ENCODE measurements at places on chromosomes 16 and 17.
A peak's percentile ranks its signal among the peaks of the same experiment; 100 is the strongest.

DNA sequence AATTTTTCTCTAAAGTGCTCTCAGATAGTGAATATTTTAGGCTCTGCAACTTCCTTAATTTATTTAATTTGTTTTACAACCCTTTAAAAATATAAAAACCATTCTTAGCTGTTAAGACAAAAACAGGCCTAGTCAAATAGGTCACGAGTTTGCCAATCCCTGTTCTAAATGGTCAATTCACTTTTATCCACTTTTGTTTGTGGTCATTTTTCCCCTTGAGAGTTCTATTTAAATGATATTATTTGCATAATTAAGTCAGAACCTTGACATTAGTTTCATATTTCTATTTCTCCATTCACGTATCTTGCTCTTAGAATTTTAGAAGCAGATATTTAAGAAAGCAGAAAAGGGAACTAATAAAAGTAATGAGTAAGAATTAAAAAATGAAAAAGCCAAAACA is 4.0 kb downstream of the AMFR start:
- no peak for DNase-seq

DNA sequence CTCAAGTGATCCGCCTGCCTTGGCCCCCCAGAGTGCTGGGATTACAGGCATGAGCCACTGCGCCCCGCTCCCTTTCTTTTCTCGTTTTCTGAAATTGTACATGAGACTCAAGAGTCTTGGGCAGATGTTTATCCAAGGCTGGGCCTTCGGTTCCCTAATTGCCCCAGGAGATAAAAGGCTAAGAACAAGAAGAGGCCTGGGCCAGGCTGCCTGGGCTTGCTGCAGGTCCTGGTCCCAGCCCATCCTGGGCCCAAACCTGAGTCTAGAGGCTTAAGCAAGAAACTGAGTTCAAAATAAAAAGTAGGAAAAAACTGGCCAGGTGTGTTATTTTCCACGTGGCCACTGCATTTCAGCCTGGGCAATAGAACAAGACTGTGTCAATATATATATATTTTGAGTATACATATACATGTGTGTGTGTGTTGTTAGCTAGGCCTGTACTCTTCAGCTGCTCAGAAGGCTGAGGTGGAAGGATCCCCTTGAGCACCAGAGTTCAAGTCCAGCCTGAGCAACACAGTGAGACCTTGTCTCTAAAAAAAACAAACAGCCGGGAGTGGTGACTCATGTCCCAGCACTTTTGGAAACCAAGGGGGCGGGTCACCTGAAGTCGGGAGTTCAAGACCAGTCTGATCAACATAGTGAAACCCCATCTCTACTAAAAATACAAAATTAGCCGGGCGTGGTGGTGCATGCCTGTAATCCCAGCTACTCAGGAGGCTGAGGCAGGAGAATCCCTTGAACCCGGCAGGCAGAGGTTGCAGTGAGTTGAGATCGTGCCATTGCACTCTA is 6.8 kb upstream of the CLUH start:
- peak; percentile 29 for DNase-seq

GRCh38 chr16:17347624-17348023 is 123.1 kb downstream of the XYLT1 start:
- DNase-seq, result no peak

GRCh38 chr16:50548125-50548908 is at the start of gene NKD1:
TSS of gene NKD1 (plus strand) at chr16:50548396. CDS start at chr16:50548554, 158 bp downstream.
- peak; percentile 7 for DNase-seq

DNA sequence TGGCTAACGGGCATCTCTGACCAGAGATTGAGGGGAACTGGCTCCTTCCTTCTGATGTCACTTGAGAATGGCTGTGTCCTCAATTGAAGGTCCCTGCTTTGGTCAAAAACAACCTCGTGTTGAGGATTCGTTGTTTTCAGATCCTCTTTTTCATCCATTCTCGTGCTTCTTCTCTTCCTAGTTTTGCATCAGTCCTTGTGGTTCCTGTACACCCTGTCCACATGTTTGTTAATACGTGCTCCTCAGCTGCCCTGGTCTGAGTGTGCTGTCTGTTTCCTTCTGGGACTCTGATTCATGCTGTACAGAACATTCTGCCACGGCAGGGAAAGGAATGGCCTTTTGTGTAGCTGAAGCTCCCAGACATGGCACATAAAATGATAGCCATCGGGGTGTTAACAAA is 863.2 kb upstream of the GOT2 start:
- peak; percentile 61 for DNase-seq

DNA sequence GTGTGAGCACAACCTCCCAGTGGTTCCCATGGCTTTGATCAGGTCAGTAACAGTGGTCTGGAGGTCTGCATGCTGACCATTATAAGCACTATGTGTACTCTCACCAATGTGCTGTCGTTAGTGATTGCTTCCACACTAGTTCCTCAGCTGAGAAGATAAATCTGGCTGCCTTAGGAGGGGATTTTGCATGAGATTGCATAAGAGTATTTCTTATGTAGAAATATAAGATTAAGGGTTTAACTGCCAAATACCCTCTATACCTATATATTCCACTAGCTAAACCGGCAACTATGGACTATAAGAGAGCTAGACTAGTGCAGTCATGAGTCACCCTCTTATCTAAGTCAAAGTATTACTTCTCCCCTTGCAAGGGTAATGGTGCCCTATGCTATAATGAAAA is 580.2 kb downstream of the CDH11 start:
- no peak for DNase-seq

- DNase-seq, result peak; percentile 39
Observed at GRCh38 chr16:70430667-70431536, 8.0 kb downstream of the ST3GAL2 start.

- no peak for DNase-seq
Observed at GRCh38 chr17:9209781-9210370, 188.6 kb downstream of the NTN1 start.

- no peak for DNase-seq
Observed at GRCh38 chr17:69802045-69802740, 272.8 kb upstream of the KCNJ16 start.

DNA sequence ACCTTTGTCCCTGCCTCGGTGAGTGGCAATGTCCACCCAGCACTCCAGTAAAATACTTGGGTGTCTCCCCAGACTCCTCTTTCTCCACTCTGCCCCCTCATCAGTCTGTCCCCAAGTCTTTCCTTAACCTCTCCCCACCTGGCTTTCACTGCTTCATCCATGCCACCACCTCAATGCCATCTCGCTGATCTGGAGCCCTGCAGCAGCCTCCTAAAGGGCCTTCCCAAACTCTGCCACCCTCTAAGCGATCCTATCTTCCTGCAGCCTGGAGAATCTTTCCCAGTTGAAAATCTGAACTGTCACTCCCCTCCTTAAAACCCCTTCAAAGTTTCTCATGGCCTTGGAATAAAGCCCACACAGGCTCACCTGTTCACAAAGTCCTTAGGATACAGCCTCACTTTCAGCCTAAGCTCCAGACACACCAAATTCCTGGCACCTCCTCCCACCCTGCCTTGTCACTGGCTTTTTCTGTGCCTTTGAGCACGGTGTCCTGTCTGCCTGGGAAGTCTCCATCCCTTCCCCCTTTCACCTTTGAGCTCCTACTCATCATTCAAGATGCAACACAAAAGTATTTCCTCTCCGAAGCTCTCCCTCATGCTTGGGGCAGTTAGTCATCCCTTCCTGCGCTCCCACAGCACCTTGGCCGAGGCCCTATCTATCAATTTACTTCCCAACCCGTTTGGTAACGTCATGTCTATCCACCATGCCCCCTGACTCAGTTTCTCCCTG is 2.8 kb downstream of the WNK4 start:
- DNase-seq, result peak; percentile 75

DNA sequence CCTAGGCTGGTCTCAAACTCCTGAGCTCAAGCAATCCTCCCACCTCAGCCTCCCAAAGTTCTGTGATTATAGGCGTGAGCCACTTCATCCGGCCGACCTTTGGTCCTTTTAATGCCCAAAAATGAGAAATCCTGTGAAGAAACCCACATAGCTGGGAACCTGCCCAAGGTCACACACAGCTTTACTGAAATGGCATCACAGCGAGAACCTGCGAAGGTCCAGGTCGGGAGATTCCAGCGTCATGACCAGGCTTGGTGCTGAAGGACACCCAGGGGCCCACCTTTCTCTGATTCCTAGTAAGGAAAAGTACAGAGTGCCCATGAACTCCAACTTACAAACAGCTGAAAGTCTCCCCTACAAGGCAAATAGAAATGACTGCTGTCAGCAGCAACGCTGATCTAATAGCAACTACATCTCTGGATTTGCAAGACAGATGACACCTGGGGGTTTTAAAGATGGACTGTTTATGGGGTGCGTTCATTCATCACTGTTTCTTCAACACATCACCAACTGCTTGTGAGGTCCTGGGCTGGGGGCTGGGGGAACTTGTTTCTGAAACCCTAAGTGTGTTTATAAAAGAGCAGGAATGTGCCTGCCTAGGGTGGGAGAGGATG is 24.5 kb upstream of the DNAH17 start:
- DNase-seq, result no peak

DNA sequence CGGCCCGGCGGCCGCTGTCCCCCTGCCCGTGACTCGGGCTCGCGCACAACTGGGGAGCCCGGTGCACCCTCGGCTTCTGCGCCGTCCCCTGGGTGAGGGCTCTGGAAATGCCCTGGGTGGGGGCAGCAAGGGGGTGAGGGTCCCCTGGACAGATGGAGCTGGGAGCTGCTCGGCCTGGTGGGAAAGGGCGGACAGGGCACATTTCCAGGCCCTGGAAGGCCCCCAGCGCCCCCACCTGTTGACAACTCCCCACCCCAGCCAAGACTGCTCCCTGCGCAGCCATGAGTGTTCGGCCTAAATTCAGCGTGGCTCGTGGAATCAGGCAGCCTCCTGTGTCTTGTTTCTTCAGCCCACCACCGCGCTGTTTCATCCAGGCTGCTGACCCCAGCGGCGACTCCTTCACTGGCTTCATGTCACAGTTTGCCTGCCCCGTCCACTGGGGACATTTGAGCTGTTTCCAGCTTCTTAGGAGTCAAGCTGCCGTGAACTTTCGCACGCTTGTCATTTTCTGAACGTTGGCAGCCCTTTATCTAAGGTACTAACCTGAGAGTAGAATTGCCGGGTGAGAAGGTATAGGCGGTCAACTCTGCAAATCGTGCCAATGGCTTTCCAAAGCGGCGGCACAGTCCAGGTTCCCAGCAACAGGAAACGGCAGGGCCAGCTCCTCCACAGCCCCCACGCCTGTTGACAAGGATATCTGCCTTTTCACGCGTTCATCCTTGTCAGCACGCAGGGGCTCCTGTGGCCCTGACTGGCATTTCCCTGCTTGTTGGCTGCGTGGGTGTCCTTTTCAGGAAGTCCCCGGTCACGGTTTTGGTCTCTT is 895 bp downstream of the UTS2R start:
- DNase-seq, result no peak

- DNase-seq, result no peak
Observed at GRCh38 chr17:50843150-50843905, 7.9 kb downstream of the WFIKKN2 start.

GRCh38 chr17:44367231-44367979 is 3.8 kb upstream of the FAM171A2 start:
- DNase-seq, result no peak

DNA sequence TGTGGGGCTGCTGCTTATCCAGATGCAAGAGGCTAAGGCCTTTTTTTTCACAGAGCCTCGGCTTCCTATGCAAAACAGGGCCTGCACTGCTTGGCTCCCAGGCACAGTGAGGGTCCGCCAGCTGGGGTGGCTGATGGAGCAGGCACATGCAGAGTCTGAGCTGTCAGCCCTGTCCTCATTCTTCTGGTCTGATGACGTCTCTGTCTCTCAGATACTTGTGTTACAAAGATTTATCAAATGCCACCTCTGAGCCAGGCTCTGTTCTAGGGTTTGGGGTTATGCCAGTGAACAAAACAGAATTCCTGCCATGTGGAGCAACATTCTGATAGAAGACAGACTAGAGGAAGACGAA is 4.8 kb downstream of the RNF40 start:
- DNase-seq, result no peak
